A172 (cell line): ENCODE measurements at places on chromosomes 1 and 21. TPM values are rescaled to one million over a fixed set of nuclear protein-coding genes. Genes with fewer than 3 reads are reported as not detected.

DNA sequence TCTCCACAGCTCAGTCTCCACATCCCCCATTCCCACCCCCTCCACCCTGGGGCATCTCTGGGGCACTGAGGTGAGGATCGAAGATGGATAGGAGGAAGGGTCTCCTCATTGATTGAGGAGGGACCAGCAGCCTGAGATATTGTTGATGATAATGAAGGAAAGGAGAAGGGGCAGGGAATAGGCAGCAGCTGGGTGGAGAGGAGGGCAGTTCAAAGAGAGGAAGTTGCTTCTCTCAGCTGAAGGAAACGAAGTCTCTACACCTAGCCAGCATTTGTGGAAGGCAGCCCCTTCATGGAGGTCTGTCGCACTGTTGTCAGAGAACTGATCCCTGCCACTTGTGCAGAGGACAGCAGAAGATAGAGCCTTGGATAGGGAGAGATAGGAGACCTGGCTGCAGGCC is 5.7 kb downstream of the KNCN start:
- no peak for DNase-seq

DNA sequence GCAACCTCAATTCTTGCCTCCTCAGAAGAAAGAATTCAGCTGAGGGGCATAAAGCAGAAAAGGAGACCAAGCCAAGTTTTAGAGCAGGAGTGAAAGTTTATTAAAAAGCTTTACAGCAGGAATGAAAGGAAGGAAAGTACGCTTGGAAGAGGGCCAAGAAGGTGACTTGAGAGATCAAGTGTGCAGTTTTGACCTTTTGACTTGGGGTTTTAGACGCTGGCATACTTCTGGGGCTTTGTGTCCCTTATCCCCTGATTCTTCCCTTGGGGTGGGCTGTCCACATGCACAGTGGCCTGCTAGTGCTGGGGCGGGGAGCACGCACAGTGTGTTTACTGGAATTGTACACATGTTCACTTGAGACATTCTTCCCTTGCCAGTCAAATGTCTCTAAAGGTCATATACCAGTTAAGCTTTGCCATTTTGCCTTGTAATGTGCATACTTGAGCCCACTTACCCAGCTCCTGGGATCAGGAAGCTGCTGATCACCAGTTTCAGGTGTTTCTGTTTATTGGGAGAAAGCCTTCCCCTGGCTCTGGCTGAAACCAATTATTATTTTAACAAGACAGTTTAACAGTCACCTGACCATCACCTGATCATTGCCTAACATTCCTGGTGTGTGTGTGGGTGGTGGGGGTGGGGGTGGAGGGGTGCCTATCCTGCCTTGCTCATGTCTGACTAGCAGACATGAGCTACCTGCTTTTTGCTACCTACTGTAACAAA is 36.2 kb downstream of the UTP25 start:
- no peak for DNase-seq

- DNase-seq: no peak
Observed at GRCh38 chr1:61501971-61502916, 222.7 kb downstream of the TM2D1 start.

- DNase-seq: no peak
Observed at GRCh38 chr21:45639206-45640000, 4.1 kb upstream of the PCBP3 start.

AZIN2 gene
- total RNA-seq: 0.74 and 2.7 TPM in 2 replicates

DNA sequence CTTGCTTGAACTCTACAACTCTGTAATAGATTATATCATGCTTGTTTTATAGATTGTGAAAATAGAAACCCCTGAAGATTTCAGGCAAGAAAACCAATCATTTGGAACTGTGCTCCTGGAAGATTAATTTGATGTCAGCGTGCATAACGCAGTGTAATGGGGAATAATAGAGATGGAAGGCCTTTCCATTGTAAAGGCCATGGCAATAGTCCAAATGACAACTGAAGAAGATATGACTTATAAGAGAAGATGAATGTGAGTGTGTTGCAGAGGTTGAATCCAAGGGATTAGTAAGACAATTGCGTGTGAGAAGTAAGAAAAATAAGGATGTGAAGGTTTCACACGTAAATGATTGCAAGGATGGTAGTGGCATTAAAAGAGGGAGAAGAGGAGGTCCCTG is 285.0 kb downstream of the DUSP10 start:
- DNase-seq: no peak

RNF186 gene
- total RNA-seq: not detected in 2 replicates

- DNase-seq: no peak
Observed at GRCh38 chr1:61439234-61439633, 285.7 kb downstream of the TM2D1 start.

SLC30A10 gene
- not detected in 2 replicates for total RNA-seq

GRCh38 chr1:44616991-44617702 is 57.1 kb downstream of the TMEM53 start:
- peak; percentile 28 for DNase-seq

DNA sequence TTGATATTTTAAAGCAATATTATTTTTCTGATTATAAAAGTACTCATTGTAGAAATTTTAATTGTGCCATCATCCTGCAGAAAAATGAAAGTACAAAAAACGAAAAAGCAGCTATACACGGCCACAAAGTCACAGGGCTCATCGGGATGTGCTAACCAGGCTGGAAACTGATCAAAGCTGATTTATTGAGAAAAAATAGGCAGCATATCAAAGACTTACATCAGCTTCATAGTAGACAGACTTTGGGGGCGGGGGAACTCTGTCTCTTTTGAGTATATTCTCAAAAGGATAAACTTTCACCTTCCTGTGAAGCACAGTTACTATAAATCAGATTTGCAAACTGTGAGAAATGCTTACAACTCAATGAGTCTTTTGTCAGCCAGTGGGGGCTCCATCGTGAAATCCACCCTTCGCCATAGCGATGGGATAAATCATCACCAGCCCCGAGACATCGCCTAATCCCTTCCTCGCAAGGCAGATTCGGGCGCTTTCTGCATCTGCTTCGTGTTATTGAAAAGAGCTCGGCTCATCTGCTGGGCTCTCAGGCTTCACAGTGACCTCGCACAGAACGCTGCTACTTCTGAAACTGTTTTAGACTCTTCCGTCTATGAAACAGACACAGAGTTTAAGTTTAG is 69.2 kb upstream of the ERG start:
- peak; percentile 45 for DNase-seq

GRCh38 chr1:68107771-68108170 is 57.3 kb upstream of the DIRAS3 start:
- peak; percentile 26 for DNase-seq

FAM110D gene
- total RNA-seq: 0.62 TPM in 1 of 2 replicates, not detected in the other

- DNase-seq: peak; percentile 82
Observed at GRCh38 chr1:197776351-197777105, 1.2 kb upstream of the DENND1B start.

- no peak for DNase-seq
Observed at GRCh38 chr1:185789501-185790193, 55.5 kb downstream of the HMCN1 start.

CFAP45 gene
- total RNA-seq: 2.4 and 3.7 TPM in 2 replicates

- no peak for DNase-seq
Observed at GRCh38 chr1:87796471-87796901, 467.8 kb downstream of the LMO4 start.

S100A7 gene
- not detected in 2 replicates for total RNA-seq

ATP1A2 gene
- 0.22 and 0.84 TPM in 2 replicates for total RNA-seq

DNA sequence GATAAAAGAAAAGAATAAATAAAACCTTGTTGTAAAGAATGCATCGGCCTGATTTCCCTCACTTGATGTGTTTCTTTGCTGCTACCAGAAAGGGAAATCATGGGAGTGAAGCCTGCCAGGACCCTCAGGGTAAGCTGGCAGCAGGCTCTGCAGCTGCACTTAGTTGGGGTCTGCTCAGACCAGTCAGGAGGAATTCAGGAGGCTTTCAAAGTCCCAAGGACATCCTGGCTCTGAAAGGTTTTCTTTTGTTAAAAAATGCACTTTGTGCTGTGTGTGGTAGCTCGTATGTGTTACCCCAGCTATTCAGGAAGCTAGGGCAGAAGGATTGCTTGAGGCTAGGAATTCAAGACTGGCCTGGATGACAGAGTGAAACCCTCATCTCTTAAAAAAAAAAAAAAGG is 254.8 kb downstream of the ZNF648 start:
- no peak for DNase-seq

DNA sequence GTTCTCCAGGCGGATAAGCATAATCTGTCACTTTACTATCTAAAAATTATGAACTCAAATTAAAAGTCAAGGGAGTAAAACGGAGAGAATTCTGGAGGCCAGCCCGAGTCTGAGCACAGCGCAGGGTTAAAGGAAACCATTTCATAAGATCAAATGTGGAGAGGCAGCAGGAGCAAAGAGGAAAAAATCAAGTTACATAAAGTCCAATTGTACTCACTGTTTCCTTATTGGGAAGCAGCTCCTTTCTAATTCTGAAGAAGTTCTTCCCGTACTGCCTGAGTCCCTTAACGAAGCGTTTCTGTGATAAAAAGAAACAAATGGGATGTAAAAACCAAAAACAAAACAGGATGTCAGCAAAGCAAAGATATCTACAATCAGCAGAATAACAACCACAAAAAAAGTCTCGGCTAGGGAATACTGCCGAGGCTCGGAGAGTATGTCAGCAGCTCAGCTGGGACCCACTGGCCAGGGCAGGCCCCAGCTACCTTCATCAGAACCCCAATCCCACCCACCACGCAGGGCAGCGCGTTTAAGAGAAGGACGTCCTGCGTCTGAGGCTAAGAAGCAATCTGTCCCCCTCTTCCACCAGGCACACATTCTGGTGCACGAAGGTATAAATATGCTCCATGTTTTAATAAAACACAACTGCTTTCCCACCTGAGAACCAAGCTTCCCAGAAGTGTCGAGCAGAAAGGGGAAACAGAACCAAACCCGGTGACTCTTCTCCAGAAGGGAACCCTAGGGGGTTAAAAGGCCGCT is 104.8 kb downstream of the SLC45A1 start:
- no peak for DNase-seq

GRCh38 chr1:60567256-60567655 is 493.7 kb upstream of the C1orf87 start:
- no peak for DNase-seq

GRCh38 chr1:208895181-208895580 is 651.0 kb upstream of the PLXNA2 start:
- DNase-seq: no peak

MYOM3 gene
- total RNA-seq: 12.5 and 14.2 TPM in 2 replicates

DNA sequence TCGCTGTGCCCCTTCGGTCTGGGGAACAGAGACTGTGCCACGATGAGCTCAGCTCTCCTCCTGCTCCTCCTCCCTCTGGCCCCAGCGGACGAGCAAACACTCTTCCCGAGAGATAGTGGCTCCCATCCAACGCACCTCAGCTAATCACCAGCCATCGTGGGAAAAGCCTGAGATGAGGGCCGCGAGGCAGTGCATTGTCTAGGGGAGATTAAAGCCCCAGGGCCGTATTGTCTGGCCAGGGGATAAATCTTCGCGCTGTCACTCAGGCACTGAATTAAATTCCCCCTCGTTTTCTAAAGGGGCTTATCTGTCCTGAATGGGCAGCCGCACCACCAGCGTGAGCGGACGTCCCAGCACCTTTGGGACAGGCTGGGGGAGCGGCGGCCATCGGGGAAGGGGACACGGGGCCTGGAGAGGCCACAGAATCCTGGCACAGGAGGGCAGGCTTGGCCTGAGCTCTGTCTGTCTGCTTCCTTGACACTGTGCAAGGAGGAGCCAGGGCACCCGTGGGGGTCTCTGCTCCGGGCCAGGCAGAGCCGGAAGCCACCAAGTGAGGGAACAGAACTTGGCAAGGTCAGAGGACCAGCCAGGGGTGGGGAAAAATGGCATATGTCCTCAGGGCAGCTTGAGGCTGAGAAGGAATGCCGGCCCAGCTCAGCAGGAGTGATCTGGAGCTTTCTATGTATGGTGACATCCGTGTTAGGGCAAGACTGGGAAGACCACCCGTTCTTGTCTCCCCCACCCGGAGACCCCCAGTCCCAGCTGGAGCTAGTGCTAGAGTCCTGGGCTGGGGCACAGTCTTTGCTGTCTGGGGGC is 32.3 kb downstream of the PRDM16 start:
- no peak for DNase-seq

DNA sequence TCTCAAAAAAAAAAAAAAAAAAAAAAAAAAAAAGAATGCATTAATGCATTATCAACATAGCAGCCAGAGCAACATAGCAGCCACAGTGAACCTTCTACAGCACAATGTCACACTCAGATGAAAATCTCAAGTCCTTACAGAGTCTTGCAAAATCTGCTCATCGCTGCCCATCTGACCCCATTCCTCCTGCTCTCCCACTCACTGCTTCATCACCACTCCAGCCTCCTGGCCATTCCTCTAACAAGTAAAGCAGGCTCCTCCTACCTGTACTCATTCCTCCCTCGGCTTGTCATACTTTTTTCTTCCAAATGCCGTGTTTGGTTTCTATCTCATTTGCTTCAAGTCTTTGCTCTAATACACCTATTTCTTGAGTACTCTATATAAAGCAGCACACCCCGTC is 29.5 kb downstream of the BRINP2 start:
- no peak for DNase-seq
